ENCODE measurements at places on chromosomes 12 and 14.

- DNase-seq, result no peak
Measured at GRCh38 chr12:92108651-92109050, 37.0 kb downstream of the BTG1 start.

DNA sequence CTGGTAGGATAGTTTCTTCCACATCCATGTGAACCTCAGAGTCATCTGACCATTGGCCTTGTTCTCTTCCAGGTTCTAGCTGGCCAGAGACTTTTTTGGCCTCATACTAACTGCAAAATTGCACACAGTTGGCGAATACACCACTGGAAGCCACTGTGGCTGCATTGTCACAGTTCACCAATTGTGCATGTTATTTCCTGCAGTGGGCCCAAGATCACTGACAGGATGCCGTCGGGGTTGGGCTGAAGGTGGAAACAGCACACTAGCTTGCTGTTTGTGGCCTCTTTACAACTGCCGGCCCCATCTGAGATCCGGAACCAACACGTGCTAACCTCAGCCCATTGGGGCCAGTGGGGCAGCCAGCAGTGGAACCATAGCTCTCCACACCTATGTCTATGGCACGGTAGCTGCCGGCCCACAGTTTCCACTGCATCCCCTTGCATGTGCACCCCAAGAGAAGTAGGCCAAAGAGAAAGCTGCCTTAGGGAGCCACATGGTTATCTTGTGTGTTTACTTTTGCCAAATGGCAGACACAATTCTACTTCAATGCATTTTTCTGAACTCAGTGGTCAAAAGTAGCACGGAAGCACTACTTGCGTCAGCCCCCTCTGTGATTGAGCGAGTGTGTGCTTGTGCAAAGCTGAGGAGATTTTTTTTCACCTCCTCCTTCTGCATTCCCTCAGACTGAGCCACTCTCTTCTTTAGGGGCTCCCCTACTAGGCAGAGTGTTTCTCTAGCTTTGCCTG, 464.0 kb downstream of the RAD51B start:
- no peak for DNase-seq

DNA sequence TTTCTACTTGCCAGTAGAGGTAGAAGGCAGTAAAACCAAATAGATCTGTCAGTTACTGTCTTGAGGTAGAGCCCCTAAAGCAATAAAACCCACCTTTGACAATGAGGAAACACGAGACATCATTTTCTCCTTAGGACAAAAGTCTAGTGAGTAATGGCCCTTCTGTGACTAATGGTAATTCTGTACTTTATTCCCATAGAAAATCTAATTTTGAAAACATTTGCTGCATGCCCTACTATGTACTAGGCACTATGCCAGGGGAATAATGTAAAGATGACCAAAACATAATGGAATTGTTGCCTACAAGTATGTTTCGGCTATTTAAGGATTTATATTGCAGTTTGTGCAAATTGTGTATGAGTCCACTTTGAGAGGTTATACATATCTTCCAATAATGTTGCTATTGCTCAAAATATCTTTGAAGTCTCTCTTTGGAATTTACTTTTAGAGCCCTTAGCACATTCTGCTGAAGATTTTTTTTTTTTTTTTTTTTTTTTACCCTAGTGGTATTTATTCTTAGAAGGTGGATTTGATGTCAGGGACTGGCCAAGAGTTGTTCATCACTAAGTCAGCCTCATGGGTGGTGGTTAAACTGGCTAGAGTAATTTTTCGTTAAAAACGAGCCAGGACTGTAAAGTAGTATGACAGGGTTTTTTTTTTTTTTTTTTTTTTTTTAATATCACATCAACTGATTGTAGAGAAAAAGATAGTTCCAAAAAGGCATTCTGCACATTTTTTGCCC, 109.7 kb downstream of the CRADD start:
- no peak for DNase-seq

GRCh38 chr12:38543151-38543550, 226.6 kb downstream of the ALG10B start:
- no peak for DNase-seq

DNA sequence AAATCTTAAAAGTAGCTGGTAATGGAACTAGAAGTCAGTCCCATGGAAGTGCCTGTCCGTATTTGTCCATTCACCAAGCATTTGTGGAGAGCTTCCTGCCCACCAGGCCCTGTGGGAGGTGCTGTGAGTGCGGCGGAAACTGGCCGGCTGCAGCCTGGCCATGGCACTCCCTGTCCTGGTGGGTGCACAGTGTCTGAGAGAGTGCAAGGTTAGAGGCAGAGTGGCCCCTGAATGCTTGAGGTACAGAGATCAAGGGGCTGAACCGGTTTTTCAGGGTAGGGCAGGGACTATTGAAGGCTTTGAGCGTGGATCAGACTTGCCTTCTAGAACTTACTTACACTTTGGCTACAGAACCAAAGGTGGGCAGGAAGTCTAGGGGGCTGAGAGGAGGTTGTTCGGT, 92.9 kb downstream of the ESR2 start:
- peak; percentile 10 for DNase-seq

DNA sequence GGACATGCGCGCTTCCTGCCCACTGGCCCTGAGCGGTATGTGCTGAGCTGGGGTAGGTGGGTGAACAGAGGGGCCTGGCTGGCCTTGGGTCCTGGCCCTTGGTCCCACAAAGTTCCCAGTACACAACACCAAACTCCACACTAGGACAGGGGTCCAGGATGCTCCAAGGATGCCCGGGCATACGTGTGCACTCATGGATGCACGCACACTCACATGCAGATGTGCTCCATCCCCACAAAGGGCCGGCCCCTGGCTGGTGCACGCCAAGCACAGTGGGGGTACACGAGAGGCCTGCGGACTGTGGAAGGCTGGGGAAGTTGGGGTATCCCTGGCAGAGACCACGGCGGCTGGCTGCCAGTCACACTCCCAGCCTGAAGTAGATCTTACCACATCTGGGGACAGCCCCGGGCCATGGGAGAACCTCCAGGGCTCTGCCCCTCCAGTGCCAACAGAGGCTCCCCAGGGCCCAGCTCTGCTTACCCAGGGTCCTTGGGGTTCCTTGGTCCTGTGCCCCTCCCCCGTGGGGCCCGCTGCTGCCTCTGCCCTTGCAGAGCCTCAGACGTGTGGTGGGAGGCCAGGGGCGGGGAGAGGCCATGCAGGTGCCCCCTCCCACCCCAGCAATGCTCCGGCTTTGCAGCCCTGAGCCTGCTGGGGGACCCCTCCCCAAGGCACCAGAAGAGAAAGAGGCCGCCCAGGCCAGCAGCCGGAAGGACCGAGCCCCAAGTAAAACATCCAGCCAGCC, 24.0 kb upstream of the NUDT14 start:
- no peak for DNase-seq

GRCh38 chr12:8897081-8897480, 17.2 kb upstream of the PHC1 start:
- DNase-seq, result no peak

GRCh38 chr12:22268973-22269372, 65.5 kb downstream of the ST8SIA1 start:
- no peak for DNase-seq

DNA sequence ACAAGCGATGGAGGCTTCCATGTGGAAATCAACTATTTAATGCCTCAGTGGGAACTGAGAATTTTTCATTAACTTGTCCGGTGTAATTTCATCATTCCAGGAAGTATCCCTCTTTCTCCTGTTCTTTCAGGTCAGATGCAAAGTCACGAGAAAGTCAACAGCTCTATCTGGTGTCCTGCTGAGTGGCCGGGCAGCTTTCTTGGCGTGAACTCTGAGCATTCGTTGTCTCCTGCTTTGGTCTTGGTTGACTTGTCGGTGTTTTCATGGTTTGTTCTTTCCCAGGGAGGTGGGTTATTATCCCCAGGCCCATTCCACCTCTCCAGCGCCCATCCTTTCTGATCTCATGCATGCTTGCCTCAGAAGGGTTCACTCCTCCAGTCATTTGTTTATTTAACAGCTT, 149.1 kb downstream of the GLT1D1 start:
- DNase-seq, result no peak

DNA sequence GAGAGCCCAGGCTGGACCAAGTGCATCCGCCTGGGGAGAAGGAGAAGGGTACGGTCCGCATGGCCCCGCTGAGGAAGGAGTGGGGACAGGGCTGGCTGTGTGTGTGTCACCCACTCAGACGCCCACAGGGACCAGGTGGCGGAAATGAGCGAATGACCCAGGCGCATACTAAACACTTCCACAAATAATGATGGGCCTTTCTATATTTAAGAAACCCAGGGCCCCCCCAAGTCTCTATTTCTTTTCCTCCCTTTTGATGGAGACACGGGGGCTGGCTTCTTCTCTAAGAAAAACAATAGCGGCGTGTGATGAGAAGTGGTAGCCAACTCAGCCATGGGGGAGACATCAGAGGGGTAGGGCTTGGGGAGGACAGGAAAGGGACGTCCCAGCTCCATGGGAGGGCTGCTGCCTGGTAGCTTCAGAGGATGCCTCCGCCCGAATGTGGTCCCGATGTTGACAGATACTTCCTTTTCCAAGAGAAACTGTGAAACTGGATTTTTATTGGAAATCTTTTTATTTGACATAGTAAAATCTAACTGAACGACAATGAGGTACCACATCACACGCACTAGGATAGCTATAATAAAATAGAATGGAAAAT, 6.3 kb upstream of the MAP1LC3B2 start:
- DNase-seq, result no peak
